Kasumi-1 (cell line): ENCODE measurements at places on chromosomes 5 and 9.

DNA sequence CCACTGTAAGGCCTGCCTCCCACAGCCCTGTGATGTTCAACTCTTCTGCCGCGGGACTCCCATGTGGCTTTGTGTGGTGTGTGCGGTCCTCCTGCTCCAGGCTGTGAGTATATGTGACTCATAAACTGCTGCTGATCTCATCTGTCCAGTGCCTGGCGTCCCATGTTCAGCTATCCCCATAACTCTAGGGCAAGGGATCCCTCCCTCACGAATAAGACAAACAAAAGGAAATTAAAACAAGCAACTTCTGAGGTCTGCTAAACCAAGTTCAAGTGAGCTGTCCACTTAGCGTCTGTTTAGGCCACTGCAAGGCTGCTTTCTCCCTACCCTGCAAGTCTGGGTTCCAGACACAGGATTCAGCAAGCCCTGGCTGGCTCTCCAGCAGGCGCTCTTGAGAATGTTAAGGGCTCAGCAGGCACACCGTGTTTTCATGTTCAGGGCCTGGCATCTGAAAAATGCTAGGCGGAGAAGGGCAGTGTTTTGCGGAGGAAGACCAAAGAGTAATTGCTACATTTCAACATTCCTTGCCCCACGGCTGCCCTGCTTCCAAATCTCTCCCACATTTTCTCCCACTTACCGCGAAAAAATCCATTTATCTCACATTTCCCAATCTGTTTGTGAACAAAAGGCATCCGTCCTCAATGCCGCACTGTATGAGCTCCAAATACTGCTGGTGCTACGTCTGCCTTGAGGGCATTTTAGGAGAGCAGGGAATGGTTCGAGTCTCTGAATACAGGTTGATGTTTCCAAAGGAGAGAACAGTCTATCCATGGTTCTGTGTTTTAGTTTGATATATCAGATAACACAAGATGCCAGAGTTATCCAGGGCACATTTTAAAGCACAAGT, 280.2 kb downstream of the SEMA5A start:
- DNase-seq = no peak

GRCh38 chr9:83013867-83014605, 48.9 kb downstream of the RASEF start:
- DNase-seq = no peak

DNA sequence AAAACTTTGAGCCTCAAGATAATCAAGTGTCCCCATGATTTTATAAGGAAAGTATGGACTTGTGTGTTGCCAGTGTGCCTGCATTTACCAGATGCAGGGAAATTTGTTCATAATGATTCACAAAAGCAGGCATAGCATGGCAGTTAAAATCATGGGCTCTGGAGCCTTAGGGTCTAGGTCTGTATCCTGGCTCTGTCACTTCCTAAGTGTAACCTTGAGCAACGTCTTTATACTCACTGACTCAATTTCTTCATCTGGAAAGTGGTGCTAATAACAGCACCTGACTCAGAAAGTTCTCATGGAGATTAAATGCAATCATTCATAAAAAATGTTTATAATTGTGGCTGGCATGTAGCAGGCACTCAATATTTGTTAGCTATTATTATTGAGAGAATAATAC, 234.9 kb downstream of the SAXO1 start:
- DNase-seq = no peak

DNA sequence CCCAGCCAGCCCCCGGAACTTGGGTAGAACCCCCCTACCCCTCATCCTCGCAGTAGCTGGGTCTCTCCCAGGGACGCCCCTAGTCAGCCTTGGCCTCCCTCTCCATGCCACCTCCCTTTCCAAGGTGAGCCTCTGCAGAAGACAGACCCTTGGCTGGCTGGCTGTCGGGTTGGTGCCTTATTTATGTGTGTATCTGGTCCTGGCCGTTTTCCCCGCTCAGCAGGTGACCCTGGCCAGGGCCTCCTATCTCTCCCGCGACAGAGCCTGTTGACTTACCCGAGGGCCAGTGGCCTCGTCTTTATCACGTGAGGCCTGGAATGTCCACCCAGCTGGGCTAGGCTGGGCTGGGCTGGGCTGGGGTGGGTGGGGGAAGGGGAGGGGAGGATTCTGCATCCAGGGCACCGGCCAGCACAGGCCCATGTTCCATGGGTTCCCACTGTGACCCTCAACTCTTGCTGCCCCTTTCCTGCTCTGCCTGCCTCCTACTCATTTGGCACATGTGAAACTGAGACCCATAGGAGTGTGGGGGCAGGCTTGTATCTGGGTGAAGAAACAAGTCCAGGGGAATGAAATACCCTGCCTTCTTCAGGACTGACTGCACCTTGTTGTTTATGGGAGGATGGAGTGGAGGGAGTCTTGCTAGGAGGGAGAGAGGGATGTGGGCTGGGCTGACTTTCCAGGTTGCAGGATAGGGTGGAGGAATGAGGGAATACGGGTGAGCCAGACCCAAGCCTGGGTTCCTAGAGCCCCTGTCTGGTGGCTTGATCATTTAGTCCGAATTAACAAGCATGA, 3.1 kb downstream of the CXXC5 start:
- no peak for DNase-seq

DNA sequence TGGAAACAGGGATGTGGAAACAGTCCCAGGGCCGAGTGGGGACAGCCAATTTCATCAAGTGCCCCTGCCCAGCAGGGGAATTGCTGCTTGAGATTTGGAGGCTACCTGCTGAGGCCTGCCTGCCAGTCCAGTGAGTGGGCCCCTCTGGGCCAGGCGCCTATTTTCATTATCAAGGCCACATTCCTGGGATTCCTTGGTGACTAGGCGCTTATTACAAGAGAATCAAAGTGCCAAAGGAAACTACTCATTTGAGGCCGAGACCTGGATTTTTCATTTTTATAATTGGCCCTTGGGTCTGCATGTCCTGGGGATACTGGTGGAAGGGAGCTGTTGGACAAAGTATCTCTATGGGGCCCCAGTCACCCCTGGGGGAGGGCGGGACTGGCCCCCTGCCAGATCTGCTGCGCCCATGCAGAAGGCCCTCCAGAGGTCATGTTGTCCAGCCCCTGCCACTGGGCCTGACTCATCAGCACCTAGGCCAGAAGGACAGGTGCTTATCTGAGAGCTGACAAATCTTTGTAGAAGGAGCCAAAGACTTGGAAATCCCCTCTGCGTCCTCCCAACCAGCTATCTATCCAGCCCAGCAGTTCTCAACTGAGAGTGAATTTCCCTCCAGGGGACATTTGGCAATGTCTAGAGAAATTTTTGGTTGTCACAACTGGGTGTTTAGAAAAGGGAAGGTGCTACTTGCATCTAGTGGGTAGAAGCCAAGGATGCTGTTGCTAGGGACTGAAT, 45.6 kb downstream of the FOXI1 start:
- DNase-seq = no peak

DNA sequence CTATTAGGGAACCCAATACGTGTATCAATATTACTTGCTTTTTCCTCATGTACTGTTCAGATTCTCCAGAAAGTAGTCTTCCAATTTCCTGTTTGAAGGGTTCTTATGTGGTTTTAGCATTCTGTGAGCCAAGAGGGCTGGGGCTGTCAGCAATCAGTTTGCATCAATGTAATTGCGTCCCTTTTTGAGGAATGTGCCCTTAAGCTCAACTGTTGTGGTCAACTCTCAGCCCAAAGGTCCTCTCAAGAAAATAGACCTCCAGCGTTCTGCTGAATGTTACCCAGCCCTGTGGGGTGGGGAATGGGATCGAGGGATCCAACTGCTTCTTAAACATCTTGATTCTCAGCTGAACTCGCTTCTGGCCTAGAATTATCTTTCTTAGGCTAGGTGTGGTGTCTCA, 43.8 kb upstream of the CDK20 start:
- DNase-seq = no peak

DNA sequence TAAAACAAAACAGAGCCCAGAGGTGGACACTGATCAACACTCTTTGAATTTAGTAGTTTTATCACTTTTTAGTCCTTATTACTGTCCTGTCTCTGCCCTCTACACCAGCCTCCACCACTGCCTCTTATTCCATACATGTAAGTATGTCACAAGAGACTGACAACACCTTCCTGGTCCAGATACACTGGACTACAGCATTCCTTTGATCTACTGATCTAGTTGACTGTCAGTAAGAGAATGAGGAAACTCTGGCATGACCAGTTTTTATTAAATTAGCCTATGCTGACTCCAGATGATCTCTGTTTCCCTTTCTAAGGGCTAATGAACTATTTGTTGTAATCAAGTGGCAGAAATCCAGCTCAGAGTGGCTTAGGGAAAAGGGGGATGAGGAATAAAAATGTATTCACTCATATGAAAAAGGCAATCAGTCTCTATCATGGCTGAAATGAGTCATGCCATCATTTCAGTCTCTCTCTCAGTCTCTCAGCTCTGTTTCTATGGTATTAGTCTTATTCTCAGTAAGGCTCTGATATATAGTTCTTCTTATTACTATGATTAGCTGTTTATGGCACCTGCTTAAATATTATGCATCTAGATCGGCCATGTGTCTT, 5.5 kb downstream of the ARHGEF37 start:
- DNase-seq = no peak

GRCh38 chr9:123359106-123359505, 3.1 kb downstream of the CRB2 start:
- DNase-seq = no peak
